Activated CD4-positive, alpha-beta T cell treated with anti-CD3 and anti-CD28 coated beads for 36 hours (primary cell): ENCODE measurements at places on chromosomes 6 and 20. TPM values are rescaled to one million over a fixed set of nuclear protein-coding genes. Genes with fewer than 3 reads are reported as not detected.
A peak's percentile ranks its signal among the peaks of the same experiment; 100 is the strongest.

- no peak for DNase-seq
Measured at GRCh38 chr6:37547564-37548061, 47.9 kb upstream of the CCDC167 start.

DNA sequence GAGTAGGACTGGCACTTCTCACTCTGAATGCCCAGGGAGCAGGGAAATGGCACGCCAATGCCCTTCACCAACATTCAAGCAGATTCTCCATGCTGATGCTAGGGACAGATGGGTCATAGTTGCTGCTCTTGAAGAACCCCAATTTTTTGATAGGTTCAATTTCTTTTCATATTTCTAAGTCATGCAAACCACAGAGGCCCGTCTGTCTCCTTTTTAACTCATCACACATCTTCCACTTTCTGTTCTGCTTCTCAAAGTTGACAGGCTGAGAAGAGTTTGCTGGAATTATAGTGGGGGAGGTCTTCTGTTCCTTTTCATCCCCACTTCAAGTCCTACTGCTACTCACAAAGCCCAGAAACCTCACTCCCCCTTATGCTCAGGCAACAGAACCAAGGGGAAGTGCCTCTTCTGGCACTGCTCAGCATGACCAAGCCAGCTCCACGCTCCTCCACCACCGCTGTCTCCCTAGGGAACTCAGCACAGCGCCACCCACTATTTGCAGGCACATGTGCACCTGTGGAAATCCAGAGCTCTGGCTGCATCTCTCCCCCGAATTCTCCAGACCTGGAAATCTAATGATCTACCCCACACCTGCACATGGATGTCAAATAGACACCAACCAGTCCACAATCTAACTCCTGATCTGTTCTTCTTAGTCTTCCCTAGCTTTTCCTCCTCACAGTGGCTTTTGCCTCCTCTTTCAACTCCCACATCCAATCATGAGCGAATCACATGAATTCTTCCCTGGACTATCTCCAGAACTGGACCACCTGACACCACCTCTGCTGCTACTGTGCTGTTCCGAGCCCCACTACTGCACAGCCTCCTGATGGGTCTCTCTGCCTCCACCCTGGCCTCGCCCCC, 10.7 kb downstream of the ZBTB24 start:
- DNase-seq: peak; percentile 25

DNA sequence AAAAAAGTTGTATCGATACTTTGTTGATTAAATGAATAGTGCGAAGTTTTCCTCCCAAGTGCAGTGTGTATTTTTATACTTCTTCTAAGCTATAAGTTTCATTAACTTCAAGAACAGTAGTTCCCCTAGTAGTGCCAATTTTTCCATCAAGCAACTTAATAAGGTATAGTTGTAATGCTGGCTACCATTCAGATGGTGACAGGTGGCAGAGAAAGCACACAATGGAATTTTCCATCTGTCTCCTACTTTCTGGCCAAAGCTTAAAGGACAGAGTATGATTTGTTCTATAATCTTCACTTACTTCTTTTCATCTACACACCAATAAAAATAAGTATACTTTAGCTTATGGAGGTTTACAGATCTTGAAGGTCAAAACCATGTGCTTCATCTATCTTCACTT, 431.1 kb downstream of the NKAIN2 start:
- DNase-seq: no peak

DNA sequence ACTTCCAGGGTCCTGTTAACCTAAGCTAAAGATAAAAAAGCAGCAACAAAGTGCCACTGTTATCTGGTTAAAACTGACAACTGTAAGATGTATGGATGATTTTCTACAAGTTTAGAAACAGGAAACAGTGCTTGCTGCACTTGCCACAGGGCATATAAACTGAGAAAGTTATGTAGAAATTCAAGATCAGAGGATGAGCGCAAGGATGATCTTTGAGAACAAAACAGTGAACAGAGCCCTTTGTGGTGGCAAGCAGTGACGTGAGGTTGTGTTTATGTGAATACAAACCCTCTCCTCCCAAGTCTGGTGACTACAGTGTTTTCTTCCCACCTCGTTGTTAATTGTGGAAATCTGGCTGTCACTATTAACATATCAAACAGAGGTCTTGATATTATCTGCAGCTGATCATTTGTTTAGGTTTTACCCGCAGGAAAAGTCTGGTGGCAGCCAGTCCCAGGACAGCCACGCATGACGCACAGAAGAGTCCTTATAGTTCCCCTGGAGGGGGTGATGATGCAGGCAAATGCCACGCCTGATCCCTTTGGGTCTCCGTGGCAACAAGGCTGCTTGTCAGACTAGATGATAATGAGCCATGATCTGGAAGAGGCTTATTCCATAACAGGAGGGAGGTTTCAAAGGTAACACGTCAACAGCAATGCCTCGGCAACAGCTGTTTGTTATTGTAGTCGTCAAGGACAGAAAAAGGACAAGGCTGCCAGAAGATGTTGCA, 43.1 kb upstream of the TNFAIP3 start:
- peak; percentile 82 for DNase-seq

RGS17 gene
- total RNA-seq: not detected

DNA sequence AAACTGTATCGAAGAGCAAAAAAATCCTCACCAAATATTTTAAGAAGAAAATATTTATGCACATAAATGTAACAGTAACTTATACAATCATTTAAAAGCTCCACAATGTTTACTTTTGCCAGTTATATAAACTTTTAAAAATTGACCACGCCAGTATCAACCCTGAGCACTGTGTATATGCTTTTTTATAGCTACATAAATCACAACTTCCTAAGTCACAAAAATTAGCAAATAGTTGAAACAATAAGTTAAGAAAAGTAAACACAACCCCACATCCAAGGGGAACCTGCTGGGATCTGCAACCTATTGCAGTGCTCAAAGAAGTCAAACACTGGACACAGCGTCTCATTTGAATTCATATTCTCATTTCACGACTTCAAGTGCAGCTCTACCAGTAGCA, 89.8 kb upstream of the DST start:
- DNase-seq: no peak

DNA sequence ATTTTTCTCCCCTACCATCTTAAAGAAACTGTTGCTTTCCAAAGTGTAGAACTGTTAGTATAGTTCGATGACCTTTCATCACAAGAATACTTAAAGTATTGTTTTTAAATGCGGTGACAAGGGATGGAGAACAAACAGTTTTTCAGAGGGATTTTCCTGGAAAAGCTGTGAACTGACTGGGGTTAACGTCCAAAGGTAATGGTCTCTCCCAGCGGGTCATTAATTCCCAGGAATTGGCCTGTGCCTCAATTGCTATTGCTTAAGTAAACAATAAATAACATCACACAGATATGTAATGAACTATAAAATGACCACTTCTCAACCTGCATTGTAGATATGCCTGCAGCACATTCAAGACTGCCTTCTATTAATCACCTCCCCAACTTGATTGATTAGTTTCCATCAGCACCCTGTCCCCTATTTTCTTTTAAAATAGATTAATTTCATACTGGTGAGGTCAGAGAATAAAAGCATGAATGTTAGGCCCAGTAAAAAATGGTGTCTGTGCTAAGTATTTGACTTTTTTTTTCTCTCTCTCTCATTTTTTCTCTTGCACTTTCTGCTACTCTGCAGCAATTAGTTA, 268.2 kb downstream of the SAMD5 start:
- no peak for DNase-seq

FOXS1 gene
- total RNA-seq: not detected

GRCh38 chr6:105482227-105482844, 79.5 kb upstream of the PREP start:
- no peak for DNase-seq

DNA sequence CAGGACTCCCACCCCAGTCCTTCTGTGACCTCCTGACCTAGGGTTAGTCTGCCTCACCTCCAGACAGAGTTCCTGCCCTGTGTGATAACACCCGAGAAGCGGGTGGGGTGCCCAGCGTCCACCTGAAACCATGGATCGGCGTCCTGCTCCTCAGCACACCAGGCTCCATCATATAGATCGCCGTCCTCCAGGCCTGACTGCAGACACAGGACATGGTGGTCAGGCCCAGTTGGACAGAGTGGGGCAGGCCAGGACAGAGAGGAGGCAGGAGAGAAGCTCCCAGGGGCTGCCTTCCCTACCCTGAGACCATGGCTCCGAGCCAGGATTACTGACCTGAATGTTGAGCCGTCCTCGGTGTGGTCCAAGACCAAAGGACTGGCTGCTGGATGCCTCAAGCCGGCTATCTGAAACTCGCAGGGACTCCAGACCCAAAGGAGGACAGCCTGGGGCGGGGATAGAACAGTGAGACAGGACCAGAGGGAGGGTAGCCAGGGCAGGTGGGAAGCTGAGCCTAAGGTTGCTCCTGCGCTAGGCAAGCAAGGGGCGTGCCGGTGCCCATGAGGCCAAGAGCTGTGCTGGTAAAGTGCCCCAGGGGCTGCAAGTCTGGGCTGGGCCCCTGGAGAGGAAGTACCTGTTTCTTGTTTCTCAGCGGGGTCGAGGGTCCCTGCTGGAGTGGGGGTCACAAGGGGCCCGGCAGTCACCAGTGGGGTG, 2.2 kb downstream of the CPXM1 start:
- DNase-seq: no peak

- no peak for DNase-seq
Measured at GRCh38 chr6:104253236-104253635, 606.5 kb downstream of the HACE1 start.

- DNase-seq: no peak
Measured at GRCh38 chr6:1736346-1737105, 126.8 kb downstream of the FOXC1 start.

PI3 gene
- total RNA-seq: not detected

LPA gene
- not detected for total RNA-seq

DNA sequence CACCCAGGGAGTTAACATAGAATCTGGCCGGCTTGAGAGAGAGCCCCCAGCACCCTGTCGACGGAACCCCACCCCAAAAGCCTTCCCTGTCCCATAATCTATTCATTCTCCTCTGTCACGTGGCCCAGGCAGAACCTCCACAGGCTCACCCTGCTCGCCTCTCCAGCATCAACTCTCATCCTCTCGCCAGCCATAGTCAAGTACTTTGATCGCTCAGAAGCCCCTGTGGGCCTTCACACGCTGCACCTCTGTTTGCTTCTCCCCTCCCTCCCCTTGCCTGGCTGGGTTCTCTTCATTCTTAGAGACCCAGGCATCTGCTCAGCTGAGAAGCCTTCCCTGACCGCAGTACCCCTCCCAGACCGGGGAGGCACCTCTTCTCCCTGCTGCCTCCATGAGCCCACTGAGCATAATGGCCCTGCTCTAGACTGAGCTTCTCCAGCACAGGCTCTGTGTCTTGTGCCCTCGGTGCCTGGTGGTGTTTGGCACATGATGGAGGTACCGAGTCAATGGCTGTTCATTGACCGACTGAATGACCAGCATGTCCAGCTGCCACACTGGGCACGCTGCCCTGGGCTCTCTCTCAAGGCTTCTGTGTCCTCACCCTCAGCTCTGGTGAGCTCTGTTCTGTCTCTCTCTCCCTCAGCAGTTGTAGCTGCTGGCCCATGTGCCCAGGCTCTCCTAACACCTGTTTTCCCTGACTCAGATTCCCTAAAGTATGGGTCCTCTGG, 33.7 kb downstream of the PKIG start:
- no peak for DNase-seq

CCN6 gene
- 0.32 TPM for total RNA-seq

- no peak for DNase-seq
Measured at GRCh38 chr6:134729561-134729960, 220.3 kb downstream of the ALDH8A1 start.

HNF4A gene
- not detected for total RNA-seq

DNA sequence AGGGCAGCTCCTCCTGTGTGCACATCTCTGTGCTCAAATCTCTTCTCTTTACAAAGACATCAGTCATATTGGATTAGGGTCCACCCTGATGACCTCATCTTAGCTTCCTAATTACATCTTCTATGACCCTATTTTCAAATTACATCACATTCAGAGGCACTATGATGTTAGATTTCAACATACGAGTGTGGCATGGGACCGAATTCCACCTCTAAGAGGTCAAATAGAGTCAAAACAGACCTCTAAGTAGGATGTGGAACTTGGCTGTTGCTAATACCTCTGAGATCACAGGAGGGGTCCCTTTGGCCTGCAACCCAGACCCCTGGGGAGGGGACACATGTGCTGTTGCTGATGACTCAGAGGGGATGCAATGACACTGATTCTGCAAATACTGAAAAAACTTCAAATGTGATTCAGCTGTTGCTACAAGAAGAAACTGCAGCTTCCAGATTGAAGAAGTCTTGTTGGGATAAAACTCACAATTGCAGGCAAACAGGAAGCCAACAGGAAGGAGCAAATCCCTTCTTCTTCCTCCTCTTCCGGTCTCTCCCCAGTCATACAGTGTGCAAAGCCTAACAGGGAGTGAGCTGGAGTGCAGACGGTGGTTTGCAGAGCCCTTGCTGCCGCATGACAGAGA, 216.2 kb downstream of the MYLK4 start:
- no peak for DNase-seq

- no peak for DNase-seq
Measured at GRCh38 chr6:53915026-53915691, 120.4 kb downstream of the LRRC1 start.

TAP2 gene
- 96.4 TPM for total RNA-seq

- no peak for DNase-seq
Measured at GRCh38 chr6:140782941-140783340, 1349.8 kb upstream of the GJE1 start.

DNA sequence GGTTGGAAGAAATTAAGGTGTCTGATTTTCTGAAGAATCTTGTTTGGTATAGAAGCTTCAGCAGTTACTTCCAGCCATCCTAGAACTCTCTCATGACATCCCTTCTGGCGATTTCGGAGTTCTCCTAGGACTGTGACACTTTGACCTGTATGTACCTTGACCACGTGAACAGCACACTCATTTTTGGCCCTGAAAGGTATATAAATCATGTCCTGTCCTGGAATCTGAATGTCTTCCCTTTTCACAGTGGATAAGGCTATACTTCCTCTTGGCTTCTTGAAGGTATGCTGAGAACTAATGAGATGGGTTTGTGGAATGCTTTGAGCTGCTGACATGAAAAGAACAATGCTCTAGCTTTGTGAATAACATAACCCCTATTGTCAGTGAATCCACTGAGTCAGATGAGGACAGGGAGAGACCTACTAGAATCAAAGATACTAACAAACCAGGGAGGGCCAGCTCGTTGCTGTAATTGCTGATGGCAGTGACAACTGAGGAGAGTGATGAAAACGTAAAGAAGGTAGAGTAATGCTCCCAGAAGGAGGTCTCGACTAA, 6.0 kb upstream of the ZDHHC14 start:
- DNase-seq: no peak

GRCh38 chr6:105005451-105005850, 48.5 kb downstream of the LIN28B start:
- DNase-seq: no peak
